ENCODE measurements at places on chromosomes 11 and 22.

- DNase-seq, result no peak
Measured at GRCh38 chr11:47163193-47163592, 13.5 kb downstream of the ARFGAP2 start.

GRCh38 chr11:12889243-12889642 lies 119.9 kb upstream of the RASSF10 start:
- DNase-seq, result peak; percentile 48

DNA sequence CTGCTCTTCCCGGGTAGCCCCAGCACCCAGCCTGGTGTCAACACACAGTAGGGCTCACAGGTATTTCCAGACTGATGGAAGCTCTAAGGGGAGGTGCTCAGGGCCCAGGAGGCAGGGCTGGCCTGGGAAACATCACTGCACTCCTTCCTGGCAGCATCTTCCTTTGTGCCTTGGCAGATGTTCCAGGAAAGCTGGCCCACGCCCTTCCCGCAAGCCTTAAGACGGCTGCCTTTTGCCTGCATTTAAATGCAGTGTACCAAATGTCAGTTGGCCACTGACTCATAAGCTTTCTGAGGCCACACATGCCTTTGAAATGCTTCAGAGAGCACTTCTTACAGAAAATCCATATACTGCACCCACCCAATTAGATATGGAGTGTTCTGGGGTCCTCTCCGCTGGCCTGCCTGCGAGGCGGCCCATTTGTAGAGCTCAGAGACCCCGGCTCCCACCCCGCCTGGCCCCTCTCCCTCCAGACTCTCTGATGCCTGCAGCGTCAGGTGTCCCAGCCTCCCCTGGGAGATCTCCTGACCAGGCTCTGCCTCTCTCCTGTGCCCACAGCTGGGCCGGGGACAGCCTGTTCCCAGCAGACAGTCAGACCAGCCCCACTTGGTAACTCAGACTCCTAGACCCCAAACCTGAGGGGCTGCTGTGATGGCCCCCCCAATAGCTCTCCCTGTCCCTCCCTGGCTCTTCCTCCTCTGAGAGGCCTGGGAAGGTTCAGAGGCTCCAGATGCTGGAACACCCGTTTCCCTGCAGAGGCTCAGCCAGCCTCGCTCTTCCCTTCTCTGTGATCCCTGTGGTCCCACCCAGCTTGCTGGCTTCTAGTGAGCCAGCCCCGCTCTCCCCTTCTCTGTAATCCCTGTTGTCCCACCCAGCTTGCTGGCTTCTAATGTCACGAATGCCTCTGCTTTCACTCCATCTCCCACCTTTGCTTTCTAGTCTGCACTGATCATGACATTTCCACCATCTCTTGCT lies 47.6 kb upstream of the THY1 start:
- DNase-seq, result peak; percentile 39

GRCh38 chr11:35735903-35736302 lies 73.3 kb downstream of the TRIM44 start:
- DNase-seq, result no peak

GRCh38 chr11:109197656-109198055 lies 224.3 kb upstream of the C11orf87 start:
- no peak for DNase-seq

GRCh38 chr11:67506426-67507051 lies 1.4 kb upstream of the PITPNM1 start:
- DNase-seq, result no peak

GRCh38 chr22:40400159-40400558 lies 29.8 kb downstream of the SGSM3 start:
- no peak for DNase-seq

DNA sequence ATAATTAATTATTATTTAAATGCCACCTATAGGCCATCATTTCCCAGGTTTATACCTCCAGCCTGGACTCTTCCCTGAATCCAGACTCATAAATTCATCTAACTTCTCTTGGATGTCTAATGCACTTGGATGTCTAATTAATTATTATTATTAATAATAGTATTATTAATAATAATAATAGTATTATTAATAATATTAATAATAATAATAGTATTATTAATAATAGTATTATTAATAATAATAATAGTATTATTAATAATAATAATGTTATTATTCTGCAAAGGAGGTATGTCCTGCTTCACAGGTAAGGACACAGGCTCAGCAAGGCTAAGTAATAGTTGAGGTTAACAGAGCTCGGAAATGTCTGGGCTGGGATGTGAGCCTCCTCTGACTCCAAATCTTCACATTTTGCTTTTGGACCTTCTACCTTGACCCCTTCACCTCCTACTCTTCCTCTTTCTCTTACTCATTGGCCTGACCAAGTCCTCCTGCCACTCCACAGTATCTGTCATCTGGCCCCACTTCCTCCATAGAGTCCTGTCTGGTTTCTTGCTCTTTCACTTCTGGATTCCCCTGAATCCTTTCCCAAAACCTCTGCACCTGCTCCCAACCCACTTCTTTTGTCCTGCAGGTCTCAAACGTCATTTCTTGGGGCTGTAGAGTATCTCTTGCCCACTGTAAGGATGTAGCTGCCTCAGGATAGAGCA lies 8.0 kb downstream of the RIBC2 start:
- no peak for DNase-seq

GRCh38 chr11:123429913-123430720 lies at the start of gene GRAMD1B:
GRAMD1B (plus strand) TSS chr11:123430269; CDS start chr11:123430793, 524 bp downstream.
- DNase-seq, result peak; percentile 50

DNA sequence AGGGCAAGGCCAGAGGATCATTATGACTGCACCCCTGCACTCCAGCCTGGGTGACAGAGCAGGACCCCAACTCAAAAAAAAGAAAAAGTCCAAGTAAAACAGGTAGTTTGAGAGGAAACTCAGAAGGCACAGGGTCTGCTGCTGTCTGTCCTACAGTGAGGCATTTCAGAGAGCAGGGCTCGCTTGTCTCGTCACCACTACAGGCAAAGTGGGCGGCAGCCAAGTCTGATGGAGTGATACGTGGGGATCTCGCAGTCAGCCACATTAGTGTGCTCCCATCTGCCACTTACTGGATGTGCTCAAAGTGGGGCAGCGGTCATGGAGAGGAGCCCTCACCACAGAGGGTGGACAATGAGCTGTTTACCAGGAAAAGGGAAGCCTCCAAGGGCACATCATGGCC lies 42.1 kb downstream of the PI4KA start:
- DNase-seq, result no peak

- DNase-seq, result no peak
Measured at GRCh38 chr11:100794446-100794845, 107.4 kb downstream of the ARHGAP42 start.

- DNase-seq, result no peak
Measured at GRCh38 chr11:66362481-66363147, 8.9 kb downstream of the SLC29A2 start.

GRCh38 chr11:28463826-28464225 lies 355.6 kb downstream of the METTL15 start:
- DNase-seq, result no peak

- no peak for DNase-seq
Measured at GRCh38 chr11:112392904-112393303, 132.2 kb upstream of the PLET1 start.

DNA sequence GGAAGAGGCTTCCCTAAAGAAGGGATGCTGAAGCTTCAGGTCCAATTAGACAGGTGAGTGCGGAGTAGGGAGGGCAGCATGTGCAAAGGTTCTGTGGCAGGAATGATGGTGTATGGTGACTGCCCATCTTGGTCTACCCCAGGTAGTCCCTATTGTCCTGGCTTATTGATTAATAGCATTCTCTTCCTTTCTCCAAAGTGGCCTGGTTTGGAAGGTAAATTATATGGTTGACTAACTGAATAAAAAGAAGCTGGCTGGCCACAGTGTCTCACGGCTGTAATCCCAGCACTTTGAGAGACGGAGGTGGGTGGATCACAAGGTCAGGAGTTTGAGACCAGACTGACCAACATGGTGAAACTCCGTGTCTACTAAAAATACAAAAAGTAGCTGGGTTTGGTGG lies 230.5 kb downstream of the MIAT start:
- no peak for DNase-seq

DNA sequence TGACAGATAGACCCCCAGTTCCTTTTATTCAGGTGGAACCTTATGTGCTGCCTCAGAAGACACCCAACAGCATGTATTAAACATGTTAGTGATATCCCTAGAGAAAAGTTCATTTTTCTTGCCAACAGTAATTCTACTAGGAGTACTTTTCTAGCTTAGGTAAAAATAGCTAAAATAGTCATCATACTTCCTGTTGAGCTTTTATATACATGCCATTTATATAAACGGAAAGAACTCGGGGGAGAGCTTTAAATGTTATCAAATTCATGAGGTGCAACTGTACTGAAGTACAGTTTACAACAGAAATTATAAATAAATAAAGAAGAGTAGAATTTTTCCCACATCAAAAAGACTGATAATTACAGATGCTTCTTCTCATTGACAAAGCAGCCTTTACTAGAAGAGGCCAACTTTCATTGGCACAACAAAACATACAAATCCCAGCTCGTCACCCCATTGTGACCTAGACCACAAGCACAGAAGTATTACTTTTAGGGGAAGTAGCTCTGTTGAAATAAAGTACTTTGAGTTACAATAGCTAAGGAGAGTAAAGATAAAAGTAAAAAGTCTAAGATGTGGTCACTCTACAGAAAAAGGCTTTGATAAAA lies 59.1 kb upstream of the POU2AF2 start:
- no peak for DNase-seq

DNA sequence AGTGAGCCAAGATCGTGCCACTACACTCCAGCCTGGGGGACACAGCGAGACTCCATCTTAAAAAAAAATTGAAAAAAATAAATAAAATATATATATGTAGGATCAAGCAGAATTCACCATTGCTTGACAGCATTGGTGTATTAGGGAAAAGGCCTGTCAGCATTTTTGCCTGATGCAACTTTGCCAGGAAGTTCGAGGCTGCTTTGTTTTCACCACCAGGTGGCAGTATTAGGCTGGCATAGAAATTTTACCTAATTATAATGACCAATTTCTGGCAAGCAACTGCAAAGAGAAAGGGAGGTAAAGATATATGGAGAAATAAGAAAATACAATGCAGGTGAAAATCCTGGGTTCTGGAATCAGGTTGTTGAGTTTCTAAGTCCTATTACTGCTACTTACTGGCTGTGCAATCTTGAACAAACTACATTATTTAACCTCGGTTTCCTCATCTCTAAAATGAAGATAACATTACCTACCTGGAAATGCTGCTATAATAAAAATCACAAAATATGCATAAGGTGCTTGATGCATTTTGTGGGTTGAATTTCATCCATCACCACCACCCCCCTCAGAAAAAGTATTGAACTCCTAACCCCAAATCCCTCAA lies 24.7 kb downstream of the LAYN start:
- DNase-seq, result no peak

- no peak for DNase-seq
Measured at GRCh38 chr11:99814738-99815137, 794.0 kb downstream of the CNTN5 start.

DNA sequence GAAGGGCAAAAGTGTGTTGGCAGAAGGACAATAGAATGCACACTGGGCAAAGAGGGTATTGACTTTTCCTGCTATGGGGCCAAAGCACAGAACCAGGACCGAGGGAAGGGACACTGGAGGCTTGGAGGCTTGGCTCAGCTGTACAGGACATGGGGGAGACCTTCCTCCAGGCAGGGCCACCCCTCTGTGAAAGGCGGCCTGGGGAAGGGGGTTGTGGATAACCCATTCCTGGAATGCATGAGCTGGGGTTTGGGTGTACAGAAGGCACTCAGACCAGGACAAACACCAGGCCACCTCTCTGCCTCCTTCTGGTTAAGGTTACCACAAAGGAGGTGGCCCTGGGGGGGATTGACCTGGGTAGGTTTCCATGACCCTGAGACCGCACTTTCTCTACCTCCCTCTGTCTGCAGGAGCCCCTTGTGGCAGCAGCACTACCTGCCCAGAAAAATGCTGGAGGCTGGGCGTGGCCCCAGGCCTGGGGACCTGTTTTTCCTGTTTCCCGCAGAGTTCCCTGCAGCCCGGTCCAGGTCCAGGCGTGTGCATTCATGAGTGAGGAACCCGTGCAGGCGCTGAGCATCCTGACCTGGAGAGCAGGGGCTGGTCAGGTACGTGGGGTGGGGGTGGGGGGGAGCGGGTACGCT lies 9.6 kb downstream of the P2RY2 start:
- DNase-seq, result no peak

DNA sequence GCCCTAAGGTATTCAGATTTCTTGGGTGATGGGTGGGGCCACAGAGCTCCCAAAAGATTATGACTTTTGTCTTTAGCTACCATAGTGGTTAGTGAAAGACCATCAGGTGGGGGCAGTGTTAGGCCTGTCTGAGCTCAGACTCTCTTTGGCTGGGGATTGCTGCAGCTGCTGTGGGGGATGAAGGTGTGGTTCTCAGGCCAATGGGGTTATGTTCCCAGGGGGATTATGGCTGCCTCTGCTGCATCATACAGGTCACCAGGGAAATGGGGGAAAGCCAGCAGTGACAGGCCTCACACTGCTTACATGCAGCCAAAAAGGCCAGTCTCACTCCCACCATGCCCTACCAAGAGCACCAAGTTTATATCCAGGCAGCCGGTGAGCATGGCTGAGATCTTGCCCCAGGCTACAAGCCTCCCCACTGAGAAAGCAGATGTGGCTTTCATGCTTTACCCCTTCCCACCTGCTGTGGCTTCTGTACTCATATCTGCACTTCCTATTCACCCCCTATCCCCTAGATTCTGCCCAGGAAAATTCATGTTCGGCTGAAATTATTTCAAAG lies 24.8 kb downstream of the CNTF start:
- no peak for DNase-seq

DNA sequence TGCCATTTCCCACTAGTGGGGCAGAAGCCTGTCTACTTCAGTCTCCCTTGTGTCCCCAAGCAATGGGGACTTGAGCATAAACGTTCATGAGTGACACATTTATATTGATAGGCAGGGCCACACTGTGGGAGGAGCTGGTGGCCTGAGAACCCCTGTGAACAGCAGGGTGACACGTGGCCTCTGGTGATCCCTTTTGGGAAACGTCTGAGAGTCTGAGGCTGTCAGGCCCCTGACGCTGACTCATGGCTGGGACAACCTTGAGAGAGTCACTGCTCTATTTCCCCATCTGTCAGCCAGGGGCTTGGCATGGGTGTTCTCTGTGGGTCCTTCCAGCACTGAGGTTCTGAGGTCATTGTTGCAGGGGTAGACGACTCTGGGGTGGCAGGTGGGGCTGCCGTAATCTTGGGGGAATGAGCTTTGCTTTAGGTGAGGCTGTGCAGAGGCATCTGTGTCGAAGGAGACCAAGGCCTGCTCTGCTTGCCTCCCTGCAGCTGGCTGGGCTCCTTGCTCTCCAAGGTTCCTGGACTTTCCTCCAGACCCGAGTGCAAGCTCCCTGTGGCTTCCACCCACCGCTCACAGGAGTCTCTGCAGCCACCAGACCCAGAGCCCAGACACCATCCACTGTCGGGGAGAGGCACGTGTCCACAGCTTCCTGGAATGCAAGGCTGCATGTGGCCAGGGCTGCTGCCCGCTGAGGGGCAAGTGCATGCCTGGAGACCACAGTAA lies 54.7 kb downstream of the SMIM38 start:
- no peak for DNase-seq

DNA sequence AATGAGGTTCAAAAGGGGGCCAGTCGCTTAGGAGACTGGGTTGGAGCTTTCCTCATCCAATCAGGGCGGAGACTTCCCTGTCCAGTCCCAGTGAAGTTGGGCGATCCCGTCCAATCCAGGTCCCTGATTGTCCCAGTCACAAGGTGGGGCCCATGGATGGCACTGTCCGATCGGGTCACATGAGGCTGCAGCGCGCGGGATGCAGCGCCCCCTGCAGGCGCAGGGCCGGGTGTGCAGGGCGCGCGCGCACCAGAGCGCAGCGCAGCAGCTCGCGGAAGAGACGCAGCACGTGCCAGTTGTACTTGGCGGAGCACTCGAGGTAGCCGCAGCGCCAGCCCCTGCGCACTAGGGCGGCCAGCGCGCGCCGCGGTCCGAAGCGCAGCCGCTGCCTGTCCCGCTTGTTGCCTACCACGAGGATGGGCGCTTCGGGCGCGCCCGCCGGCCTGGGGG lies 2.3 kb downstream of the RASL10A start:
- DNase-seq, result no peak
